ENCODE measurements at places on chromosomes 1 and 21.

DNA sequence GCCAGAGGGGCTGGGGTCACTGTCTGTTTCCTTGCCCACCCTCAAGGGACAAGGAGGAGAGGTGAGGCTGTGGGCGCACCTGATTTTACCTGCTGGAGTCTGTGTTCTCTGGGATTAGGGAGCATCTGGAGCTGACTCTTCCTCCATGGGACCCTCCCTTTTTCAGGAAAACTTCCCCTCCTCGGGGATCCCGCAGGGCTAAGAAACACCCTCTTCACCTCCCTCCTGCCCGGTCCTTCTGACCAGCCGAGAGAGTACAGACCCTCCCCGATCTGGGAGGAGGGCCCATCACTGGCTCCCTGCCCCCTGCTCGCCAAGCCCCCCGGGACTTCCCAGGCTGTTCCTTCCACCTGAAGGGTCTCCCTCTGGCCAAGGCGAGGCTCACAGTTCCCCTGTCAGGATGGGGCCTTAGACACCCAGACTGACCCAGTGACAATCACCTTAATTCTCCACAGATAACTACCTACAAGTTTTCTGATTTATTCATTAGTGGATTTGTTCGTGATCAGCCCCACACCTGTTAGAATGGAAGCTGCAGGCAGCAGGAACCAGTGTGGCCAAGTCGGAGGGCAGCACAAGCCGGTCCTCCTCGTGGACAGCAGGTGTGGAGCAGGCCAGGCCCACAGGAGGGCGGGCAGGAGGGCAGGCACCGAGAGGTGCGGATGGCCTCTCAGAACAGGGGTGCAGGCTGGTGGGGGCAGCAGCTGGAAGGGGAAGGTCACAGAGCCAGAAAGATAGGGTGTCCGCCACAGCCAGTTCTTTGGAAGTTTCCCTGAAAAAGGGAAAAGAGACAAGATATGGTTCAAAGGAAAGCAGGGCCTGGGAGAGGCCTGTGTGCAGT is 15.9 kb upstream of the SAMD11 start:
- DNase-seq, result no peak

DNA sequence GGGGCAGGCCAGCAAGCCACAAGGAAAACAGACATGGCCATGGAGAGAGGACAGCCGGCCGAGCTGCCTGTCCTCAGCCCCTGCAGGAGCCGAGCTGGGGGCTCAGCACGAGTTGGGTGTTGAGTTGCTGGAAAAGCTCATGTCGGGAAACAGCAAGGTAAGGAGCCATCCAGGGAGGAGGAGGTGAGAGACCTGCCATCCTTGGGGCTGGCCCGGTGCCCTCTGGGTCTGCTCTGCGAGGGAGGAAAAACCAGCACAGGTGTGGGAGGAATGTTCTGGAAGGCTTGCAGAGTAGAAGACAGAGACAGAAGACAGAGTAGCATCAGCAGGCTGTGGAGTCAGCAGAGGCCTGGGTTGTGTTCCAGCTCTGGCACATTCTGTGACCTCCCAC is 548.8 kb downstream of the PTPRU start:
- DNase-seq, result no peak

- DNase-seq, result no peak
Measured at GRCh38 chr1:197731449-197731848, 43.8 kb downstream of the DENND1B start.

DNA sequence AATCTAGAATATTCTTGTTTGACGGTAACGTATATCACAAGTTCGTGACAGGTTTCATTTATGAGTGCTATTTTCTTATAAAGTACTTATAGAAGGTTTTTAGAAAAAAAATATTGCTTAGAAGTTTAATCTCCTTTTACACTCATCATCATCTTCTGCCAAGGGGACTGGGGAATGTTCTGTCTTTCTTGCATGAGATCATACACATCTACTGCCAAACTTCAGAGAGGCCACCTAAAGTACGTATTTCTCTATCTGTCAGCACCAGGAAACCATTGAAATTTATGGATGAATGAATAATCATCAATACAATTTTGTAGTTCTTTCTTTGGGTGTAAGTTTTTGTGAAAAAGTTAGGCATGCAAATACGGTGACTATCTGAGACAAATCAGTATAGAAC is 245.8 kb downstream of the SPATA17 start:
- DNase-seq, result no peak

GRCh38 chr1:203901581-203901980 is 40.2 kb downstream of the SNRPE start:
- DNase-seq, result no peak

GRCh38 chr1:115648717-115649691 is 7.2 kb downstream of the VANGL1 start:
- DNase-seq, result no peak

DNA sequence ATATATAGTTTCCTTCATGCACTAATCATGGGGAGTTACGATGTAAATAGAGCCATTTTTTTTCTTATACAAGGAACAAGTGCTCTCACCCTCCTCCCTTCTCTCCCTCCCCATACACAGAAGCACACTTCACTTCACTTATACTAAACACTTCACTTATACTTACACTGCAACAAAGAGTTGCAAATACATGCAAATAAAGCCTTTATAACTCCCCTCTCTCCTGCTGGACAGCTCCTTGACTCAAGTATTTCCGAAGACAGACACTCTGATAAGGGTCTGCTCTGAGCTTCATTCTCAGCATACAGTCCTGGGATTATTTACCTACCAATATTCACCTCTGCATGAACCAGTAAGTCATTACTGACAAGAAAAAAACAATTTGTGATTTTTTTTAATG is 35.6 kb upstream of the ERG start:
- no peak for DNase-seq

GRCh38 chr1:93997756-93998155 is 88.5 kb upstream of the GCLM start:
- no peak for DNase-seq

DNA sequence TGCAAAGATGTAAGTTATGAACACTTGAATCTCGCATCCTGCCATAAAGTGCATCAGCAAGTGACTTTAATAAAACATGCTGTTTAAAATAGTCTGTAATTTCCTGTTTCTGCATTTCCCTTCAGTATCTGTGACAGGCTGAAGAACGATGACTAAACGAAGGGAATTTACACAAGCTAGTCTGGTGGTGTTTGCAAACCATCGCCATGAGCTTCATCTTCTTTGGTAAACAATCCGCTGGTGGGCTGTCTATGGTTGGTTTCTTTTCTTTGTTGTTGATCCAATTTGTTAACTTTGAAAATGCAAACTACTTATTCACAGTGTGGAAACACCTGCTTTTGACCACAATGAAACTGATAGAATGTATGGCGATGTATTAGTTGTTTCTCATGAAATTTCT is 13.9 kb downstream of the SERTAD4 start:
- no peak for DNase-seq

GRCh38 chr1:42689912-42690311 is 7.7 kb downstream of the YBX1 start:
- no peak for DNase-seq

- DNase-seq, result peak; percentile 51
Measured at GRCh38 chr1:8259498-8260290, 58.2 kb upstream of the SLC45A1 start.

GRCh38 chr1:156901590-156901900 is 8.0 kb downstream of the PEAR1 start:
- DNase-seq, result no peak

DNA sequence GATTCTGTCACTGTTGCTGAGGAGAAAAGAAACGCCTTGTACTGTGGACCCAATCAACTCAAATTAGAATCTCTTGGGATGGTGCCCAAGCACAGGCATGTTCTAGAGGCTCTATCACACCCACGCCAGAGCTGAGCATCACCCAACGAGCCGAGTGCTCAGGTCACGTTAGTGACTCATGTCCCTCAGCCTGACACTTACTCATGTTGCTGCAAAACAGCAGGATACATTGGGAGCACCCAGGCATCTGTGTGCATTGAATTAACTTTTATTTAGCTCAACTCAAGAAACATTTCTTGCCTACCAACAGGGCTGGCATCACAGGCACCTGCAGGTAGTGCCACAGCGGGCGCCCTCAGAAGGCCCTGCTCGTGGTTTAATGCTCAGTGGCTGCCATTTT is 149.8 kb downstream of the ETS2 start:
- no peak for DNase-seq

DNA sequence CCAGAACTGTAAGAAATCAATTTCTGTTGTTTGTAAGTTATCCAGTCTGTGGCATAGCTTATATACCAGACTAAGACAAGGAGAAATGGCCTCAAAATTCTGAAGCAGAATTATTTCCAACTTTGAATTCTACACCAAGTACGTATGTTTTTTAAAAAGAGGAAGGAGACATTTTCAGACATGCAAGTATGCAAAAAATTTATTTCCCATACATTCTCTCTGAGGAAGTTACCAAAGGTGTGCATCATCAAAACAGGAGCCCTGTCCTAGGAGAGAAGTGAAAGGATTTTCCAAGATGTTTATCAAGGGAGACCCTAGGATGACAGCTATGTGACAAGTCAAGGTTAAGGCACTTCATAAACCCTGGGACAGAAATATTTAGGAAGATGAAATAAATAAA is 49.3 kb upstream of the RABGAP1L start:
- no peak for DNase-seq

- DNase-seq, result no peak
Measured at GRCh38 chr1:229272164-229273158, 1.6 kb downstream of the RAB4A start.

GRCh38 chr1:22780696-22781095 is 70.1 kb downstream of the EPHB2 start:
- no peak for DNase-seq

DNA sequence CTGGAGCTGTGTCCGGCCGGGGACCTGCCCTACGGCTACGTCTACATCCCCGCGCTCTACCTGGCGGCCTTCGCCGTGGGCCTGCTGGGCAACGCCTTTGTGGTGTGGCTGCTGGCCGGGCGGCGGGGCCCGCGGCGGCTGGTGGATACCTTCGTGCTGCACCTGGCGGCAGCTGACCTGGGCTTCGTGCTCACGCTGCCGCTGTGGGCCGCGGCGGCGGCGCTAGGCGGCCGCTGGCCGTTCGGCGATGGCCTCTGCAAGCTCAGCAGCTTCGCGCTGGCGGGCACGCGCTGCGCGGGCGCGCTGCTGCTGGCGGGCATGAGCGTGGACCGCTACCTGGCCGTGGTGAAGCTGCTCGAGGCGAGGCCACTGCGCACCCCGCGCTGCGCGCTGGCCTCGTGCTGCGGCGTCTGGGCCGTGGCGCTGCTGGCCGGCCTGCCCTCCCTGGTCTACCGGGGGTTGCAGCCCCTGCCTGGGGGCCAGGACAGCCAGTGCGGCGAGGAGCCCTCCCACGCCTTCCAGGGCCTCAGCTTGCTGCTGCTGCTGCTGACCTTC is 412 bp downstream of the GPR25 start:
- DNase-seq, result no peak

DNA sequence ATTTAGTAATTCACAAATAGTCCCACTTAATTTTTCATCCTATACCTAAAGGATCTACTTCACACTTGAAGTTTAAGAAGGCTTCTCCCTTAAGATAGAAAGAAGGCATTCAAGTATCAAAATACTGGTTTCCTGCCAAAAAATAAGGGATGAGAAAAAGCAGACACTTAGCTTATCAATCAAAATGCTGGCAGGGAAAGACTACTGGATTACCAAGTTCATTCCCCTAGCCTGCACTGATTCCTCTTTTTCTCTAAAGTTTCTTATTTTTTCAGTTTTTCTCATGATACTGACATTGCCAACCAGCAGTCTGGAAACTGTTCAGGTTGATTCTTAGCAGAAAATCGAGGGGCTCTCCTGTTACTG is 204.6 kb downstream of the GABPA start:
- DNase-seq, result no peak

- no peak for DNase-seq
Measured at GRCh38 chr1:145695821-145696629, 11.1 kb downstream of the PDZK1 start.

GRCh38 chr1:187763976-187764375 is 935.2 kb downstream of the PLA2G4A start:
- peak; percentile 44 for DNase-seq

DNA sequence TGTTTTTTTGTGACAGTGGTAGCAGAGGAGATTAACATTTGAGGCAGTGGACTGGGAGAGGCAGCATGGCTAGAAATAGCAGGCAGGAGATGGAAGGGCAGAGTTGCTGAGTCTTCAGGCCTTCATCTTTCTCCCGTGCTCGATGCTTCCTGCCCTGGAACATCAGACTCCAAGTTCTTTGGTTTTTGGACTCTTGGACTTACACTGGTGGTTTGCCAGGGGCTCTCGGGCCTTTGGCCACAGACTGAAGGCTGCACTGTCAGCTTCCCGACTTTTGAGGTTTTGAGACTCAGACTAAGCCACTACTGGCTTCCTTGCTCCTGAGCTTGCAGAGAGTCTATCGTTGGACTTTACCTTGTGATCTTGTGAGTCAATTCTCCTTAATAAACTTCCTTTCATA is 24.2 kb upstream of the LEFTY2 start:
- no peak for DNase-seq

- DNase-seq, result no peak
Measured at GRCh38 chr1:21861602-21862429, 49.8 kb downstream of the LDLRAD2 start.

- no peak for DNase-seq
Measured at GRCh38 chr1:182304218-182304617, 87.4 kb downstream of the GLUL start.

GRCh38 chr1:16484931-16485330 is 29.2 kb downstream of the RNU1-1 start:
- DNase-seq, result no peak

GRCh38 chr1:54371038-54371941 is 34.9 kb downstream of the SSBP3 start:
- DNase-seq, result no peak

- DNase-seq, result no peak
Measured at GRCh38 chr1:223547316-223548114, 118.0 kb downstream of the CAPN8 start.

GRCh38 chr1:52554756-52555155 is 1.9 kb upstream of the TUT4 start:
- no peak for DNase-seq

DNA sequence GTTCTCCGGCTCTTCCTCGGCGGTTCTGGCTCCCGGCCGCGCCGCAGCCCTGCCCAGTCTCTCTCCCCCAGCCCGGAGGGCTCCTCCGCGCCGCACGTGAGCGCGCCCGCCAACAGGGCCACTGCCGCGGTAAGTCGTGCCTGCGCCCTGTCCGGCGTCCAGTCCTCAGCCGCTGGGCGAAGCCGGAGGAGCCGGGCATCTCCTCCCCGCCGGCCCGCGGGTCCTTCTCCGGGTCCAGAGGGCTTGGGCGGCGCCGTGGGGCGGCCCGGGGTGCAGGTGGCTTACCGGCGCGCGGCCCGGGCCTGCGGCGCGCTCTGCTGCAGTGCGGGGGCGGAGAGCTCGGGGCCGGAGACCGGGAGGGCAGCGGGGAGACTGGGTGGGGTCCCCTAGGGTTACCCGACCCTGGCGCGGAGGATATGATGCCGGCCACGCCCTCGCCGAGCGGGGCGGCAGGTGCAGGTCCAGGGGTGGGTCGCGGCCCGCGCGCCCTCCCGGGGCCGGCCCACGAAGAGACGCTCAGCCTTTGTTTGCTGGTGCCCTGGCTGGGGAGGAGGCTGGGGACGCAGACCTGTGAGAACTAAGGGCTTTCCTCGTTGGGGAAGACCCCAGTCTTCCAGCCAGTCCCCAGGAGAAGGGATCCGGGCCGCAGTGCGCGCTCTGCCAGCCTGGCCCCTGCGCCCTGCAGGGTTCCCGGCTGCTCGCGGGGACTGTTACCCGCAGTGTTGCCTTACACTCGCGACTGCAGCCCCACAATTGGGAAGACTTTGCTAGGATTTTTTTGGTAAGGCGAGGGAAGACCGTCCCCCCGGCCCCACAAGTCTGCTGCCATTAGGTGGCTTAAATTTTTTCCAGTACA is at the start of gene DOP1B:
TSS of gene DOP1B (plus strand) at position 10 of the 856 bp plus-strand sequence. CDS start 7,910 bp downstream, outside the sequence.
- no peak for DNase-seq

GRCh38 chr1:246784621-246785493 is 60.6 kb downstream of the SCCPDH start:
- DNase-seq, result peak; percentile 40

All from non-pigmented ciliary epithelial cell (primary cell).